ENCODE measurements at places on chromosomes 12 and 14.

DNA sequence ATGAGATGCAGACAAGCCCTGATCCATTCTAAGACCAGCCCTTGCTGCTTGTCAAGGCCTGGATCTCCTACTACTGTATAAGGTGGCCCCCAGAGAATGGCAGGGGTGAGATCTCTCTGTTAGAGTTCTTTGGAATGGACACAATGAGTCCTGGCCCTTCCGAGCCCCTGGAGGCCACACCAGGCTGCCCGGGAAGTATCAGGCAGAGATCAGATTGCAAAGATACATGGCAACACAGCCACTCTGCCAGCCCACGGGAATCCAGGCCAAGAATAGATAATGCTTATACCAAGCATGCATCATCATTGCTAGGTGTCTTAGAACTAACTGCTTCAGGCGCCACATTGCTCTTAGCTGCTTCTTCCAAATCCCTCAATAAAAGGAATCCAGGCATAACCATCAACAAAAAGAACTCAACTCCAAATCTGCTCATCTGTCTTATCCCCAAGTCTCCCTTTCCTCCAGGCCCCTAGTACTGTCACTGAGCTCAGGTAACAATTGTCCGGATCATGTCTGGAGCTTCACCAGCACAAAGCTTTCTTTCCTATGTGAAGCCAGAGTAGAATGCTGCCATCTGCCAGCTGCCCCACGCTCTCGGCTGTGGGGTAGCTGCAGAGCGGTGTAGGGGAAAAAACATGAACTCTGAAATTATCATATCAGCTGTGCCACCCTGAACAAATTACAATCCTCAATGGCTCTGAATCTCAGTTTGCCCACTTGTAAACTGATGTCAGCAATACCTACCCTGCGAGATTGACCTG, 5.5 kb upstream of the VASH1 start:
- no peak for DNase-seq

- DNase-seq, result no peak
Observed at GRCh38 chr12:114627393-114627792, 56.6 kb downstream of the TBX3 start.

GRCh38 chr12:2759733-2760132, 35.0 kb upstream of the FKBP4 start:
- no peak for DNase-seq

GRCh38 chr14:37139710-37140109, 32.7 kb downstream of the SLC25A21 start:
- DNase-seq, result no peak

GRCh38 chr12:50635857-50636256, 128.0 kb upstream of the ATF1 start:
- DNase-seq, result no peak

DNA sequence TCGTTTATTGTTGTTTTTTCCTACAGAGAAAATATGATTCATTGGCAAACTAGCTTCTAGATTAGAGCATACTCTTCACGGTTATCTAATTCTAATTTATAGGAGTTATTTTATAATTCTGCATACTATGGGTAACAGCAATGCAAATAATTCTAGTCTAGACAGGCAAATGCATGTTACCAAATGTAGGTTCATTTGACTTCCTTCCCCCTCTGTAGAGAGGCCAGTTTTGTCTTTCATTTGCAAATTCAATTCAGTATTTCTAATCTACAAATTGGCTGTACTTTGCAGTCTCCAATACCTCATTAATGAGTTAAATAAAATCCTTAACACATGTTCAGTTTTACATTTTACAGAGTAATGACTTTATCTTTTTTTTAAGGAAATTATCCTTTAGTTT, 4.2 kb downstream of the LGMN start:
- no peak for DNase-seq

DNA sequence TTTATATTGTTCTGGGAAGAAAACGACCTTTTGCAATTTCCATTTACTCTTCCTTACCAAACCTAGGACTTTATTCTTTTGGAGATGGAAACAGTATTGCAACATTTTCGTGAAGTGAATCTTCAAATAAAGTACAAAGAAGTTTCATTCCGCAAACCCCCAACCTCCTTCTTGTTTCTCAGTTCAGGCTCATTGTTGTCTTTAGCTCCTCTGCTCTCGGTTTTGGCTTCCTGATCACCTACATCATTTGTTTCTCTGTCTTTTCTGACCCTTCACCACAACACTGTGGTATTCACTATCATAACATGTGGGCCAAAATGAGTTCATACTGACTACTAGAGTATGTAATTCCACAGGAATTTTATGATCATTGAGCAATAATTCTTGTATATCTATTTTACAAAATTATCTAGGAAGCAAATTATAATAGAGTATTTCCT, 266.8 kb downstream of the ADAMTS20 start:
- DNase-seq, result no peak

DNA sequence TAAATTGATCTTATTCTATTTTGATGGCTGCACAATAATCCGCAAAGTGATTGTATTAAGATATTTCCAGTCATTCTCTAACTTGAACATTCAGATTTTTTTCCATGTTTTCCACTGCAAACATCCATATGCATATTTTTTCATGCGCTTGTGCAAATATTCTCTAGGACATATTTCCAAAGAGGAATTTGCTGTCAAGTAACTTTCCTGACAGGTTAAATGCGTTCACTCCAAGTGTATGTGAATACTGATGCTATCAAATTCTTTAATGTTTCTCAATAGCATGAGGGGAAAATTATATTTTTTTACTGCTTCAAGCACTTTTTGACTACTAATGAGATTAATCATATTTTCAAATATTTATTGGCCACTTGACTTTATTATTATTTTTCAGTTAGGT, 135.3 kb upstream of the LGR5 start:
- no peak for DNase-seq

DNA sequence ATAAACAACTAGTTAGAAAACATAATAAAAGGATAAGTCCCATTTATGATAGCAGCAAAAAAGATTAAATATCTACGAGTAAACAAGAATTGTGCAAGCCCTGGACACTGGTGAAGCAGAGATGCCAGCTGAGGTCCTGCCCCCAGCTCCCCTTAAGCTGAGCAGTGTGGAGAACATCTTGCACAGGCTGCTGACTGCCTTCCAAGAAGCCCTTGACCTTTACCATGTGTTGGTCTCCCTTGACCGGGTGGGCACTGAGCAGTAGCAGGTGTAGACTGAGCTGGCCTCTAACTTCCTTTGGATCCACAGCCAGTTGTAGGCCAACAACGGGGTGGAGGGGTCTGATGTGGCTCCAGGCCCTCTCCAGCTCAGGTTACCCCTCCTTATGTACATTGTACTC, 47.7 kb upstream of the PAPLN start:
- DNase-seq, result no peak

GRCh38 chr12:43312991-43313505, 239.0 kb downstream of the ADAMTS20 start:
- no peak for DNase-seq

DNA sequence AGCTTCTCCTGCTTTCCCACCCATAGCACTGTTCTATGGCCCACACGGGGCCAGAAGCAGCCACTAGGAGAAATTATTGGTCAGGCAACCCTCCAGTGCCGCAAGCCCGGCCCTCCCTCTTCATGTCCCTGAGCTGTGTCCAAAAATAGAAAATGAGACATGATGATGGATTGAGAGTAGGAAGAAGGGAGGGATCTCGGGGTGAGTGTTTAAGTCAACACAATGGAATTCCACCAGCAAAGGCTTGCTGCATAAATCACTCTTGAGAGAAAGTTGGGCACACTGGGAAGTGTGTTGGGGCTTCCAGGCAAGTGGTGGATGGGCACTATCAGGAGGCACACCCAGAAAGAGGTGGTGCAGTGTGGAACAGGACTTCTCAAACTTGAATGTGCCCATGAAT, 94.2 kb downstream of the LLPH start:
- no peak for DNase-seq

GRCh38 chr12:95881331-95881955, 22.7 kb downstream of the SNRPF start:
- DNase-seq, result no peak

GRCh38 chr12:82835217-82835616, 148.5 kb downstream of the TMTC2 start:
- DNase-seq, result no peak

- no peak for DNase-seq
Observed at GRCh38 chr14:52339262-52339661, 25.1 kb downstream of the PTGER2 start.

GRCh38 chr12:6328945-6329702, 12.8 kb downstream of the TNFRSF1A start:
- DNase-seq, result no peak

- no peak for DNase-seq
Observed at GRCh38 chr14:56787530-56787929, 22.7 kb downstream of the OTX2 start.

GRCh38 chr12:128394137-128394536, 127.2 kb downstream of the TMEM132C start:
- DNase-seq, result no peak

DNA sequence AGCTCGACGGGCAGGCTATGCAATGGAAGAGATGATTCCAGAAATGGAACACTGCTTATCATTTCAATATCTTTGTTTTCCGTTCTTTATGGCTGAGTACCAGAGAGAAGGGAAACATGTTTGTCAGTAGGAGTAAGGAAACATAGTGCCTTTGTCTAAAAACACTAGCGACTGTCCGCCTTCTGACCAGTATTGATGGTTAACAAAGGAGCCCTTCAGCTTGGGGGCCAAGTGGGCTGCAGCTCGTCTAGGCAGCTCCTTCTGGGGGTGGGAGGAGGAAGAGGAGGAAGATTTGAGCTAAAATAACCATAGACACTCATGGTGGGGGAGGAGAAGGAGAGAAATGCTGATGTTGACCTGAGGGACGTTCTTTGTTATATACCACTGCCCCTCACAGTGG, 15.0 kb downstream of the COQ5 start:
- no peak for DNase-seq

- DNase-seq, result no peak
Observed at GRCh38 chr12:2751686-2752085, 43.1 kb upstream of the FKBP4 start.

DNA sequence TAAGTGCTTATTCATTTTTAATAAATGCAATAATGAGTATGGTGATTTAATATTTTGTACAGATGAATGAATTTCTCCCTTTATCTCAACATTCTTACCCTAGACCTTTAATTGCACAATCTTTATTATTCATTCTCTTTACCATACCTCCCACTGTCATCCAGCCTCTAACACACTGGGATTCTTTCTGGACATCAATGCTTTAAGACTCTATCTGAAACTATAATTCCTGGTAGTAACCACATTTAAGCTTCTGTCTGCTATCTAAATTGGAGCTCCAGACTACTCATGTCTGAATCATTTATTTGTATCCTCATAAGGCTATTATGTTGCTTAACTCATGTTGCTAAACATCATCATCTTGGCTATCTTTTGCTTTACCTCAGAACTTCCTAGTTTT, 270.2 kb downstream of the ALG10B start:
- no peak for DNase-seq

DNA sequence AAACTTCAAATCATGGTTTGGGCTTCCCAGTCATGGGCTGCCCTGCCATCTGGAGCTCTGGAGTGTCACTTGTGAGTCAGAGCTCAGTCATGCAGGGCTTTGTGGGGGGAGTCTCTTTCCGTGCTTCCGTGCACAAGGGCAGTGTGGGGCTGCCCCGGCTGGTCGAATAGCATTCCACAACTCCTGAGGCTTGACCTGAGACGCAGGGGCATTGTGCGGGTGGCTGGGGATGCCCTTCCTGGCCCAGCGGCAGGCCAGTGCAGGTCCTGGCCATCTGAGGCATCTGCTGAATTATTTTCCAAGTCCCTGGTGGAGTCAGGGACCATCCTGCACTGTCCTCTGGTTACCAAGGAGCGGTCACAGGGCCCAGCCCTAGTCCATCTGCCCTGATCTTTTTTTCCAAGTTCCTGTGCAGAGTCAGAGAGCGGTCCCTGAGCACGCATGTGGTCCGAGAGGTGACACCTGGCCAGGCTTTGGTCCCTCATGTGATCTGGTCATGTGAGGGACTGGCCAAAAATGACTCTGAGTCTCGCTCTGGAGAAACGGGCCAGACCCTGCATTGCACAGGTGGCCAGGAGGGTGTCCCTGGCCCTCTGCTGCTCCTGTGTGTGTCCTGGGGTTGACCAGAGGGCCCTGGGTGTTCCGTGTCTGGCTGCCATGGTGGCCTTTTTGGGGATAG, 167.0 kb upstream of the ALG10B start:
- no peak for DNase-seq

- DNase-seq, result no peak
Observed at GRCh38 chr14:100605230-100605629, 18.0 kb upstream of the BEGAIN start.

DNA sequence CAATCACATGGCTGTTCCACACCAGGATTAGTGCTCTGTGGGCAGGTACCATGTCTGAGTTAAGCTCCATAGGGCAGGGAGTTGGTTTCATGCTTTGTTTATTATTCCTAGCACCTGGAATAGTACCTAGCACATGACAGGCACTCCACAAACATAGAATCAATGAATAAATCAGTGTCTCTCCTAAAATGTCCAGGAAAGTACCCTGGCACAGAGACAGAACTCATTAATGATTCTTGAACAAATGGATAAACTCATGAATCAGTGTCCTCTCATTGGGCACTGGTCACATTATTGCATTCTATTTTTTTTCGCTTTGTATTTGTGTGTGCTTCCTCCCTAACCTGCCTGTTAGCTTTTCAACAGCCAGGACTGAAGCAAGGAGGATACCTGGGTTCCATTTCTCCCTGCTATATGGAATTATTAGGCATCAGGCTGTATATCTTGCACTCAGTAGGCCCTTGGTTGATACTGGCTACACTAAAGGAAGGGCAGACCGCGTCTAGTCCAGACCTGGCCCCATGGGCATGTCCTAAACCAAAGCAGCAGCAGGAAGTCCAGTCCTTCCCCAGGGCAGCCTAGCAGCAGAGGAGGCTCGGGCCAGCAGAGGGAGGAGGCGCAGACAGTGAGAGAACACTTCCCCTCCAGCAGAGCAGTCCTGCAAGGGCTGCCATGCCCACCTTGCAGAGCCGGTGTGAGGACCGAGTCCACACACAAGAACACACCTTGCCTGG, 18.4 kb downstream of the HDAC7 start:
- no peak for DNase-seq

DNA sequence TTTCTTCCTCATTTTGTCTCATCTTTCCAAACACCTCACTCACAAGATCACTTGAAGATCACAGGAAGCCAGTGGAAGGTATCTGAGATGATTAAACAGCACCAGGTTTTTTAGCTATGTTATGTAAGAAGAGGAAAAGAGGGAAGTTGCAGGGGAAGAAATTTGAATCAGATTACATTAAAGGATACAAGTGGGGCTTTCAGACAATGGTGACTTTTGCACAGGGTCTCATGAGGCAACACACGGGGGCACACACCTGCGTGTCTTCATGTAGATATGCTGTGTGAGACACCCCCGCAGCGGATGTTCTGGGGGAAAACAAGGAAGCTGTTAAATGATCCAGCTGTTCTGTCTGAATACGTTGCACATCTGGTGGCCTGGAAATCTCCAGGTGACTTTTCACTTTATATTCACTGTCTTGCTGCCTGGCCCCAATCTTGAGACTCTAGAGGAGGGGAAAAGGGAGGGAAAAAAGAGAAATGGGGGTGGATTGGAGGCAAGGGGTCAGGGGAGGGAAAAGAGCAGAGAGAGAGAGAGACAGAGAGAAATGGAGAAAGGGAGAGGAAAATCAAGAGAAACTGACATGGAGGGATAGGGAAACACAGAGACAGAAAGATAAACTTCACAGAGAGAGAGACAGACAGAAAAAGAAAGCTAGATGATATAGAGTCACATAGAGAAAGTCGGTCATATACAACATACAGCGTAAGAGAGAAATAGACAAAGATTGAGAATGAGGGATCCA, 36.3 kb upstream of the PPP1CC start:
- DNase-seq, result no peak

Data from hematopoietic multipotent progenitor cell treated with erythropoietin and hydrocortisone succinate and interleukin-3 and kit ligand, for 15 days (in vitro differentiated cells).